ENCODE measurements at places on chromosomes 11 and 22.

DNA sequence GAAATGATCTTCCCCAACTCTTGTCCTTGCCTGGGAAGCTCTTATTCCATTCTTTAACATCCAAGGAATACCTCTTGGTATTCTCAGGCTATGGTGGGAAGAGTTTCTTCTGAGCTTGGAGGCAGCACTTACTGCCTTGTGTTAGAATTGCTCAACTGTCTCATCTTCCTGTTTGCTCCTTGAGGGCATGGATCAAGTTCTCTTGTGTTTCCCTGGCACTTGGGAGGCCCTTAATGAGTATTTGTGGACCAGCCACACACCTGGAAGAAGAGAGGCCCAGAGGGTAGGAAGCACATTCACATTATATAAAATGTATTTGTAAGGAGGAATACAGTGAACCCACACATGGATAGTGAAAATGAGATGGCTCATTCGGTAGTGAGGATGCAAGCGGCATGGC is 3.4 kb upstream of the SORL1-AS1 start:
- no peak for DNase-seq

GRCh38 chr11:113338730-113339129 is 24.3 kb downstream of the TTC12 start:
- no peak for DNase-seq

DNA sequence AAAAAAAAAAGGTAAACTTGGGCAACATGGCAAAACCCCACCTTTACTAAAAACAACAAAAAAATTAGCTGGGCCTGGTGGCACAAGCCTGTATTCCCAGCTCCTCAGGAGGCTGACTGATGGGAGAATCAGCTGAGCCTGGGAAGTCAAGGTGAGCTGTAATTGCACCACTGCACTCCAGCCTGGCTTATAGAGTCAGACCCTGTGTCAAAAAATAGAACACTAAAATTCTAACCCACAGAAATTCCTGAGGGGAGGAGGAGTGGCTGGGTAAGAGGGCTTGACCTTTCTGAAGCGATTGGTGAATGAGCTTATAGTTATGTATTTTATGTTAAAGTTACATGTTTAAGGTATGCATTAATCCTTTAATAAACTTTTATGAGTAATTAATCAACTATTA is 53.3 kb downstream of the FAT3 start:
- DNase-seq, result no peak

DNA sequence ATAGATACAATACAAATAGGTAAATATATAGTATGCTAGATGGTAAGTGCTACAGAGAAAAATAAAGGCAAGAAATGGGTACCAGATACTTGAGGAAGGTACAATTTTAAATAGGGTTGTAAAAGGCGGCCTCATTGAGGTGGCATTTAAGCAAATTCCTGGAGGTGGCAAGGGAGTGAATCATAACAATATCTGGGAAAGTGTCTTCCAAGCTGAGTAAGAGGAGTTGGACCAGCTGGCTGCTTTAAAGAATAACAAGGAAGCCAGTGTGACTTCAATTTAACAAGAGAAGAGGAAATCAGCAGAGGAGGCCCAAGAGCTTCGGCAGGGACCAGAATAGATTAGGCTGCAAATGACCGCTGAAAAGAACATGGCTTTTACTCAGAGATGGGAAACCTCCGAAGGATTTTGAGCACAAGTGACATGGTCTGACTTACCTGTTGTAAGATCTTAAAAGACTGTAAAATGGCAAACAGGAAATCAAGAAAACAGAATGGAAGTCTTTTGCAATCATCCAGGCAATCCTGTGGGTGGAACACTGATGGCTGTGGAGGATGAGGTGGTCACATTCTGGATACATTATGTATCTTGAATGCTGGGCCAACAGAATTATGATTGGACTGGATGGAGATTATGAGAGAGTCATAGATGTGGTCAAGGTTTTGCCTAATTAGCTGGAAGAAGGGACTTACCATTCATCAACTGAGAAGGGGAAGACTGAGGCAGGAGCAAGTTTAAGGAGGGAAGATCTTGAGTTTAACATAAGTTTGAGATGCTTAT is 77.2 kb downstream of the RDX start:
- DNase-seq, result no peak

- DNase-seq, result no peak
These were observed 5.0 kb upstream of the MMP12 start for GRCh38 chr11:102879801-102880200.

DNA sequence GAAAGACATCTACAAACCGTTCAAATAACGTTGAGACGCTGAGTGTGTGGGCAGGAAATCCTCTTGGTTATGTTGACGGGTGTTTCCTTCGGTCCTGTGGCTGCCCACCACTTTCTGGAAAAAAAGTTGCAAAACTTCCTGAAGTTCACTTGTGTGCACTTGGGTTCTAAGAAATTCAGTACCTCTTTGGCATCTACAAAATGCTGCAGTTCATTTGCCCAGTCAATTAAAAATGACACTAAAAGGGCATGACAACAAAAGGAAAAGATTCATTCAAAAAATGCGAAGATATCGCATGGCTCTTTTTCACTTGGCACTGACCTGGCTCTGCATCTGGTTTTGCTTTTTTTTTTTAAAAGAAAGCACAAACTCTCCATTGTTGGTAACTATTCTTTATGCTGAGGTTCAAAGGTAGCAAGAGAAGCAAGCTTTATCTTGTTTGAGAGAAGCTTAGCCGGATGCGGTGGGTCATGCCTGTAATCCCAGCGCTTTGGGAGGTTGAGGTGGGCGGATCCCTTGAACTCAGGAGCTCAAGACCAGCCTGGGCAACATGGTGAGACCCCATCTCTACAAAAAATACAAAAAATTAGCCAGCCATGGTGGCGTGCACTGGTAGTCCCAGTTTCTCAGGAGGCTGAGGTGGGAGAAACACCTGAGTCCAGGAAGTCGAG is 10.6 kb upstream of the XBP1 start:
- peak; percentile 33 for DNase-seq

GRCh38 chr11:212150-213100 is 4.9 kb downstream of the RIC8A start:
- no peak for DNase-seq

DNA sequence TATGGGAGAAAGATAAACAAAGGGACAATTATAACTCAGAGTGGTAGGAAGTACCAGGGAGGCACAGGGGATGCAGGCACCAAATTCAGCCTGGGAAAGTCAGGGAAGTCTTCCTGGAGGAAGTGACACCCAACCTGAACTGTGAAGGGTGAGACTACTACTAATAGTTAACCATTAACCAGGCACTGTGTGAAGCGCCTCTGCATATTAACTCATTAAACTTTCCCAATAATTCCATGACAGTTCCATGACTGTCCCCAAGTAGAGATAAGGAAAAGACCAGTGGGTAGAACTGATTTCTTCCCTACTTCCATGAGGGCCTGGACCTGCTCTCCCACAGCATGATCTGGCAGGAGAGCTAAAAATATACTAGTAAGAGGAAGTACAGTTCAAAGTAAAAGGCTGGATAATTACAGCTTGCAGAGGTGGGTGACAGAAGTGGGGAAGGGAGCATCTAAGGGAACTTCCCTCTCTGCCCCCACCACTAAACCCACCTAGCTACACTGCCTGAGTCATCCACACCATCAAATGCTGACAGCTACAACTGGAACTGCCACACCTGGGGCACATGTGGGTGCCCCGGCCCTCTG is 4.7 kb upstream of the AP1B1 start:
- no peak for DNase-seq

DNA sequence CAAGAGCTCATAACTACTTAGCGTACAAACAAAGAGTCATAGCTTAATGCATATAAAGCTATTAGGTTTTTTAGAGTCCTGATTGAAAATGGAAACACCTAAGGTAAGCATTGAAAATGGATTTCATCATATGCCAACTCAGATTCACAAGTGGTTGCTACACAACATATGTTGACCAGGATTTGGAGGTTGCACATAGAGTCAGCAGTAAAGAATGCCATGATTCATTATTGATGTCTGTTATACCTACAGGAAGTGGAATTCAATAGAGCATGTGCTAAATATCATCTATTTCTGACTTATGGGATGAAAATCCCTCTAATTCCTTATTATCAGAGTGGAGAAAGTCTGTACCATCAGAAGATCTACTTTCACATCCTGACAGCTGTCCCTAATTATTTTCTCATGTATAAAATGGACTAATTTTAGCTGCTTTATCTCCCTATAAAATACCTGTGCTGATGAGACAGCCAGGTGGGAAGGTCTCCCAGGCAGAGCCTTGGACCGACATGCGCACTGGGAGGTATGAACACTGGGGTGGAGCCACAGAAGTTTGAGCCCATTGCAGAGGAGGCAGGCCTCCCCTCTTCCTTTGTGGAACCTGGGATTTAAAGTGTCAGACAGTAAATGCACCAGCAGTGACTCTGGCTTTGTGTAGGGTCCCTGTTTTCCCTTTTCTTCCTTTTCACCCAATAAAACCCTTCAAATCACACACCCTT is 204.2 kb downstream of the AASDHPPT start:
- DNase-seq, result no peak

DNA sequence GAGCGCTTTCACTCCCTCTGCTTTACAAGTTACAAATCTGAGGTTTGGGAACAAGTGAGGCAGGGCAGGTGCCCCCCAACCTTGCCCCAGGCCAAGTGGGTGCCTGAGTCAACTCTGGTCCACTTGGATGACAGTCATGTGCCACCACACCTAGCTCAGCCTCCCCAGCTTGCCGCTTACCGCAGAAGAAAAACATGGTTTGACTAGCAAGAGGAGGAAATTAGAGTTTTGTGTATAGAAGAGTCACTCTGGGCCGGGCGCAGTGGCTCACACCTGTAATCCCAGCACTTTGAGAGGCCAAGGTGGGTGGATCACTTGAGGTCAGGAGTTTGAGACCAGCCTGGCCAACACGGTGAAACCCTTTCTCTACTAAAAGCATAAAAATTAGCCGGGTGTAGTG is 27.7 kb upstream of the CHKA start:
- no peak for DNase-seq

GRCh38 chr11:46243796-46244109 is 33.7 kb upstream of the CREB3L1 start:
- DNase-seq, result no peak
